CD4-positive, alpha-beta T cell treated with Interferon alpha-2 for 1 hour (primary cell): ENCODE measurements at places on chromosomes 11 and 22.

DNA sequence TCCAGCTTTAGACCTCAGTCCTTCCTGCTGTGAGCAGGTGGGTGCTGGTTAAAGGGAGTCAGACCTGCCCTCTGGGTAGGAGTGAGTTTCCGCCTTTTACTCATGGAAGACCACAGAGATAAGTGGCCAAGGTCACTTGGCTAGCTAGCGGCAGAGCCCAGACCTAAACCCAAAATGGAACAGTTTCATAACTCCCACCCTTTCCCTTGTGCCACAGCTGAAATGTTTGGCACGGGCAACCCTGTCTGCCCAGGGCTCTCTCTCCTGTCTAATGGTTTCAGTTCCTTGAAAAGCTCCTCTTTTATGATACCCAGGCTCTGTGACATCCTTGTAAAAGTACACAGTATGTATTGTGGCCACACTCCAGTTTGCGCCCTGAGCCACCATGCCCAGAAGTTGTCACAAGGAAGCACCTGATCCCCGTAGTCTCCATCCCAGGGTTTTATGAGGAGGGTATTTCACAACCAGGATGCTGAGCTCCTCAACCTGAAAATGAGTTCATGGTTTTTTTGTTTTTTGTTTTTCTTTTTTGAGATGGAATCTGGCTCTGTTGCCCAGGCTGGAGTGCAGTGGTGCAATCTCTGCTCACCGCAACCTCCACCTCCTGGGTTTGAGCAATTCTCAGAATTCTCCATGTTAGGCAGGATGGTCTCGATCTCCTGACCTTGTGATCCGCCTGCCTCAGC, 5.1 kb downstream of the MB start:
- no peak for DNase-seq

GRCh38 chr11:98130117-98130625, 890.6 kb upstream of the CNTN5 start:
- DNase-seq = no peak

DNA sequence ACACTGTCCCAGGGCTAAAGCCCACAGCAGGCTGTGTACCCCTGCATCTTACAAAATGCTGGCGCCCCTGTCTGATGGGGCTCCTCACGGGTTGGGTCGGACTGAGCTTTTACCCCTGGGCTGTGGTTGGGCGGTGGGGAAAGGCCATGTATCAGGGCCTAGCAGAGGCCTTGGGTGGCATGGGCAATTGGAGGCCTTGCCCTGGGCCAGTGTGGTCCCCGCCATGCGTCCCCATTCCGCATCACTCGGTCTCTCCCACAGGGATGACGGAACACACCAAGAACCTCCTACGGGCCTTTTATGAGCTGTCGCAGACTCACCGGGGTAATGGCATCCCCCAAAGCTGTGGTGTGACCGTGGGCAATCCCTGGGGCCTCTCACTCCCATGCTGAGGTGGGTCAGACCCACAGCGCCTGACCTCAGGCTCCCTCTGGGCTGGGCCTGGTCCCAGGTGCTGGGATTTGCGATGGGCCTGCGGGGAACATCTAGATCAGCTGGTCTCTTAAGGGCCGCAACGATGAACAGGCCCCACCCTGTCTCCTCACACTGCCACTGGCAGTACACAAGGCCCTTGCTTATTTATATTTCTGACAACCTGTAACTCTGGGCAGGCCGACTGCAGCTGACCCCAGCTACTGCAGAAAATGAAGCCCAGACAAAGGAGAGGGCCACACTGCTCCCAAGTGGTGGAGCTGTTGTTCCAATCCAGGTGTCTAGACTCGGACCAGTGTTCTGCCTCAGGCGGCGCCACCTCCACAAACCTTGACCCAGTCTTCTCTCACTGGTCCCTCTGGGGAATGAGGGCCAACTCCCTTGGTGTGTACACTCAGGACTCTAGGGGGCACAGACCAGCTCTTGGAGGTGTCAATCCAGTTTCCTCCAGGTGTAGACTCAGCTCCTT, 12.3 kb downstream of the SLC16A8 start:
- DNase-seq = no peak

DNA sequence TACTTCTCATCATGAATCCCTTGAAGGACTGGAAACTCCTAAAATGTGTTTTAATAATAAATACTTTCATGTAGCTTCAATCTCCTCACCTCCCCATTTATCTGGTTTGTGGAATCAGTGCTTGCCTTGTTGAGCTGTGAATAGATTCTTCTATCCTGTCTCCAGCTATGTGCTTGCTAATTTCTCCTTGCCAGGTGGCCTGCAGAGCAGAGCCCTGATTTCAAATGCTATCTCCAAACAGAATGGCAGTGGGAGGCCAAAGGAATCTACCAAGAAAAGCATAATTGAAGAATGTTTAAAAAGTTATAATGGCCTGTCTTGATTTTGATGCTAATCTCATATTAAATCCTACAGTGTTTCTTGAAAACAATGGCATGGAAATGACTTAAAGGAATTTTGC, 309.3 kb upstream of the CHORDC1 start:
- DNase-seq = no peak

GRCh38 chr11:2468363-2469235, 23.8 kb downstream of the KCNQ1 start:
- no peak for DNase-seq

- DNase-seq = no peak
Measured at GRCh38 chr11:104352036-104352435, 188.1 kb upstream of the PDGFD start.

- DNase-seq = no peak
Measured at GRCh38 chr11:27348340-27348873, 14.6 kb downstream of the CCDC34 start.

DNA sequence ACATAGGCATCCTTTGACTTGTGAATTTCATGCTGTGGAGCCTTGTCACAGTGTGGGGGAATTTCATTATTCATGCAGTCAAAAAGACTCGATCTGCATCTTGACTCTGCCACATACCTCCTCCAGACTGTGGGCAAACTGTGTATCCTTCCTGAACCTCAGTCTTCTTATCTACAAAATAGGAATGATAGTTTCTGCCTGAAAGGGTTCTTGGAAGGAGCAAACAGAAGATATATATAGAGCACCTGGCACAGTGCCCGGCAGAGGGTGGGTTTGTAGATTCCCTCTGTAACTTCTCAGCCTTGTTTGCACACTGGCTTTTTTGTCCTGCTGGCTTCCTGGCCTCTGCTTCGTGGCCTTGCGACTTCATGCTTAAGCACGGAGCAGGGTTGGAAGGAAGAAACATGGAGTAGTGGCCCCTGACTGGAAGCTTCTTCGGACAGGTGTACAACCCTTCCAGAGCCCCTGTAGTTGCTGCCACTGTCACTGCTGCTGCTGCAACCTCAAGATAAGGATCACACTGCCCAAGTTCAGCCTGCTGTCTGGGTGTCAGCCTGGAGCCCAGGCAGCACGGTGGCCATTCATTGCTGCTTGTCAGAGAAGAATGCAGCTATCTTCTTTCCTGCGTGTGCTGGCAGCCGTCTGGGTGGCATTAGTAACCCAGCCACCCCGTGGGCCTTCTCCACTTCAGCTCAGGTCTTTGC, 106.4 kb downstream of the MICAL2 start:
- DNase-seq = no peak

GRCh38 chr22:38201711-38202436, at the start of gene MAFF:
MAFF (plus strand) TSS chr22:38201994; CDS start chr22:38213854, 11,860 bp downstream.
- DNase-seq = peak; percentile 95

DNA sequence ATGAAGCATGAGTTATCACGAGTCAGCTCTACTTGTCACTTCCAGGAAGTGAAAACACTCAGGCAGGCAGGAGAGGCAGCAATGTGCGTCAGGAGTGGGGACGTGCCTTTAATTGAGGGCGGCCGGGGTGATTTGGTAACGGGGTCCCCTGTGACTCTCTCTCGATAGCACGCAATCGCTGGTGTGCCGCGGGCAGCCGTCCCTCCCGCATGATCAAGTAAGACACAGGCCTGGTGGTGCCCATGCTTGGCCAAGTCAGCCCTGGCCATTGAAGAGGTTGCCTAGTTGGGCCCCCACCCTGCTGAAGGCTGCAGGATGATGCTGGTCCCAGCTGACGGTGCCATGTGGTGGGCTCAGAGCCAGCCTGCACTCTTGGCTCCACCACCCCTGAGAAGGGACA, 29.7 kb downstream of the CACNG2 start:
- no peak for DNase-seq

- no peak for DNase-seq
Measured at GRCh38 chr11:67406969-67407687, 3.2 kb downstream of the TBC1D10C start.

GRCh38 chr22:39593066-39593930, 22.7 kb downstream of the CACNA1I start:
- DNase-seq = no peak

DNA sequence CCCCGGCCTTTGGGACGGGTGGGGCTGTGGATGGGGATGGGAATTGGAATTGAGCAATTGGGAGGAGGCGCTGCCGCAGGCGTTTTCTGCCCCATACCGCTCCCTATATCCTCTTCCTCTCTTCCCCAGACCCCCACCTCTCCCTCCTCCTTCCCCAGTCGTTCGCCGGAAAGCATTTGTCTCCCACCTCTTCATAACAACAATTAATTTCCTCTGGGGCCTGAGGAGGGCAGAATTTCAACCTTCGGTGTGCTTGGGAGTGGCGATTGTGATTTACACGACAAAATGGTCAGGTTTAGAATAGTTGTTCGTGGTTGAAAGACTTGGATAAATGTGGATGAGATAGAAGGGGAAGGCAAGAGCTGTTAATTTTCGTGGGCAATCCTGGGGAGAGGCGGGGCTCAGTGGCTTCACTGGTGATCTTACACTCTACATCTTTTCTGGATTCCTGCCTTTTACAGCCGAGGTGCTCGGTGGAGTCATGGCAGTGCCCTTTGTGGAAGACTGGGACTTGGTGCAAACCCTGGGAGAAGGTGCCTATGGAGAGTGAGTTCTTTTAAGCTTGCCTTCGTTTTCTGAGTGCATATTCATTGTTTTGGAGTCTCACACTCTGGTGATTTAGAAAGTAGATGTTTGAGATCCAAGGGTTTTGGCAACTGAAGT, 1.5 kb downstream of the CHEK1 start:
- peak; percentile 55 for DNase-seq

GRCh38 chr11:13174090-13174489, 103.5 kb upstream of the BMAL1 start:
- DNase-seq = no peak

- no peak for DNase-seq
Measured at GRCh38 chr11:34126959-34127848, 21.8 kb downstream of the NAT10 start.

- no peak for DNase-seq
Measured at GRCh38 chr22:20550057-20550817, 42.8 kb downstream of the MED15 start.

- DNase-seq = no peak
Measured at GRCh38 chr11:85723088-85723487, 37.1 kb upstream of the CCDC89 start.

DNA sequence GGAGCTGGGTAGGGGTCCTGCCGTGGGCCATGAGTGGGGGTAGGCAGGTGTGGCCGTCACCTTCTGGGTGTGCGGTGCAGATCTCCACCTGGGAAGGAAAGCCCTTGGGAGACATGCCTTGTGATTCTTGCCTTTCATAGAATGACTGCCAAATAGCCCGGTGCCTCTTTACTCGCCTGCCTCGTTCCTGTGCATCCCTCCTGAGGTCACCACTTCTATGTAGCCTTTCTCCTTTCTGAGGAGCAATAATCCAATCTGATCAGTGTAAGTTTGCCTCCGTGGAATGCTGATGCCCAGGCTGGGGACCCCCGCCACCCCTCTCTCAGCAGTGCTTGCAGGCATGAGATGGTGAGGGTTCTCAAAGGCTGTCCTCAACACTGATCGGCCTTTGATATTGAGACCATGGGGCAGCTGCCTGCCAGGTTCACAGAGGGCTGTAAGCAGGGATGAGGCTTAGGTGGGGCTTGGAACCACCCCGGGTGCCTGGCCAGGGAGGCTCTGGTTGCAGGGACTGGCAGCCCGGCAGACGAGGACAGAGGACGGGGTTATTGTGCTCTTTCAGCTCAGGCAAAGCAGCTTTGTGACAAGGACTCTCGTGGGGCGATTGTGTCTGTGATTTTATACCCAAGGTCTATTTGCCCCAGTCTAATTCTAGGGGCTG, 86.1 kb upstream of the WNT7B start:
- no peak for DNase-seq

DNA sequence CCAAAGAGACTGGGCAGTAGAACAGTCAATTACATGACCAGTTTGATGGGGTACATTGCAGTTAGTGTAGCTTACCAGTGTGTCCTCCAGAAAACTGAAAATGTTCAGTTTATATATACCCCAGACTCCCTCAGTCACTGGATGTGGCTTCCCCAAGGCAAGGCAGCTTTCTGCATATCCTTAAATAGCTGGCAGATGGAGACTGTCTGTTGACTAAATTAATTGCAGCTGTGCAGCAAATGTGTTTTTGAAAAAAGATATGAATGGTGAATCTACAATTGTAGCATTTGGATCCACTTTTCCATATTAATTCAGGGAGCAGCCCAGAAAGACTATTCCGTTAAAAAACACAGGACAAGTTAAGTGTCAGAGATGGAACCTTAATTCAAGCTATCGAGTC, 565.1 kb upstream of the CCDC179 start:
- DNase-seq = no peak

GRCh38 chr11:72132646-72133045, 2.9 kb upstream of the FOLR3 start:
- no peak for DNase-seq

GRCh38 chr11:33227578-33228261, 29.5 kb upstream of the HIPK3 start:
- no peak for DNase-seq

DNA sequence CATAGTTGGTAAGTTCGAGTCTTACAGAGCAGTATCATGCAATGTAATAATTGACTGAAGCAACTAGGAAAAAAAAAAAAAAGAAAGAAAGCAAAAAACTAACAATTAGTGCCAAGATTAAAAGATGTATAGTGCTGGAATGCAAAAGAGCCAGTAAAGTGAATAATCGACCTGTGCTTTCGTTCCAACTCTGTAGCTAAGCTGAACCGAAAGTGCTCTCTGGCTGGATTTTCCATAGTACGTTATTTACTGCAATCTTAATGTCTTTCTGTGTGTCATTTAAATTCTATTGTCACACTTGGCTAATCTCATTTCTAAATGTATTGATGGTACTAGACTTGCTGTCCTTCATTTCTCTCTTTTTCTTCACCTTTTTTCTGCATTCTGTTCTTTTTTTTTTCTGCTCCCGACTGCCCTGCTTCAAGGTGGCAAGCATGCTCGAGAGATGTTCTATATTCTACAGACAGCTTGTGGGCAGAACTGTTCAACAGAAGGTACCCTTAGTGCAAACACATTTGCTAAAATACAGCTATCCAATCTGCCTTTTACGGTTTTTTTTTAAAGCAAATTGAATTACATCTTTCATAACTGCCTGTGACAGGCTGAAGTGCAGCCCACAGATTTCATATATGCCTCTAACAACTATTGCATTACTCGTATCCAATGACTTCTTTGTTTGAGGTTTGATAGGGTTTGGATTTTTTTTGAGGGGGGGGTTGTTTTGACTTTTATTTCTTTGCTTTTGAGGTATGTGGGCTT, 204.2 kb upstream of the MTNR1B start:
- no peak for DNase-seq

- DNase-seq = no peak
Measured at GRCh38 chr22:40819599-40820140, 524 bp upstream of the SLC25A17 start.

DNA sequence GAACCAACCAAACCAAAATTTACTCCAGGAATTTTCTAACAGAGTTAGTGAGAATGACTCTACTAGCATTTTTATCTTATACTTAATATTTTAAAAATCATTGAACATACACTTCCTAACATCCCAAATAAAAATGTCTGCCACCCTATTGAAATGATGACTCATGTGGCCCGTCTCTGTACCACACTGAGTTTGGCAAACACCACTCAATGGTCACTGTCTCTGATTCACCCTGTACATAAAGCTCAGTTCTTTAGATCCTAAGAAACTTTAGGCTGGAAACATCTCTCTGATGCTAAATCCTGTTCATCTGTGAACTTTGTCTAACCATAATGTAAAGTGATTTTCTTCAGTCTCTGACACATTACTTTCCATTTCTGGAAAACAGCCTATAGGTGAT, 182.0 kb downstream of the CWF19L2 start:
- no peak for DNase-seq
